AG10803 (cell line): ENCODE measurements at places on chromosomes 1 and 21.

- no peak for DNase-seq
Measured at GRCh38 chr1:158809862-158810261, 21.3 kb upstream of the MNDA start.

DNA sequence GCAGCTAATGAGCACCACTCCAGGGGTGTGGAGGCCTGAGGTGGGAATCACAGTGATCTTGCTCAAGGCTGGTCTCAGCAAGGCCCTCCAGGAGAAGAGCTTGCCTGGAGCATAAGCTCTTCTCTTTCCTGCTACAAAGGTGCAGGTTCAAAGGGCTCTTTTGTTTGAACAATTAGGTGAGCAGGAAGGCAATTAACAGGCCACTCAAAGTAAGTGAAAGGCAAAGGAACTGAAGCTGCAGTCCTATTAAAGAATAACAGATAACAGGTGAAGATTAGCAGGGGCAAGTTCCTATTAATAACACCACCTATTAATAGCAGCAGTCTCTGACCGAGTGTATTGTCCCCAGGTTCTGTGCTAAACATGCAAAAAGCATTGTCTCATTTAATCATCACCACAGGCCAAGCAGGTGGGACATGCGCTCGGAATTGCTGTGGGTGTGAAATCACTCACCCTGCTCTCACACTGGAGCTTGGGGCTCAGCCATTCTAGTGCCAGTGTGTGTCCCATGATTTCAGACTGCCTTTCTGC, 113.8 kb downstream of the RHOU start:
- DNase-seq, result no peak

GRCh38 chr1:37471345-37472231, 2.8 kb upstream of the ZC3H12A start:
- DNase-seq, result peak; percentile 88

GRCh38 chr1:117758444-117759316, 152.8 kb downstream of the TENT5C start:
- peak; percentile 78 for DNase-seq

DNA sequence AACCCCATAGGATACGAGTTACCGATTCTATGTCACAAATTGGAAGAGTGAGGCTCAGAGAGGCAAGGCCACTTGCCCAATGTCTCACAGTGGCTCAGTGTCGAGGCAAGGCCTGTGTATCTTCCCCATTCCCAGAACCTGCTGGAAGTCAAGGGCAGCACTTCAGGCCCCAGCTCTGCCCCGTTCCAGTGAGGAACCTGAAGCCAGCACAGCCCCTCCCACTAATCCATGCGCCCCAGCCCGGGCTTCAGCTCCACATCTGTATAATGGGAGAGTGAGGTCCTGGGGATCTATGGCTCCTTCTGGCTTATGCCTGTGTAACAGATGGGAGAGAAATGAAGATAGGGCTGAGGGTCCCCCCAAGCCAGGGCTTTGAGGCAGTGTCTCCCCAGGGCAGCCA, 56.3 kb downstream of the CASZ1 start:
- no peak for DNase-seq

GRCh38 chr1:30409476-30410152, 313.8 kb downstream of the MATN1 start:
- no peak for DNase-seq

GRCh38 chr1:89165811-89166210, 10.0 kb downstream of the GBP7 start:
- DNase-seq, result no peak

DNA sequence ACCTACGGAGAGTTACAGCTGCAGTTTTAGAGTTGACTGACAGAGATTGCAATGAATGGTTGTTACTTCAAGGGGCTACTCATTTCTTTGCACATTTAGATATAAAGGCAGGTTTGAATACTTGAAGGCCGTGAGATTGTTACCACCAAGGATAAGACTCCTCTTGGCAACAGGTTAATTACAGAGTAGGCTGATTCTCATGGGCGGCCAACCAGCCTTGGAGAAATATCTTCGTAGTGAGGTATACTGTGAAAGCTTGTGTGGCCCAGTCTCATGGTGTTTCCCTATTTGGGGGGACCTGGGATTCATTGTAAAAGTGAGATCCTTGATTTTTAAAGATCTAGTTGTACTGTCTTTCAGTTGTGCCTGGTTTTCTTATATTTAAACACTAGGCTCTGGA, 103.2 kb upstream of the OLFM3 start:
- DNase-seq, result no peak

- DNase-seq, result no peak
Measured at GRCh38 chr1:147807405-147807804, 47.0 kb upstream of the GJA5 start.

DNA sequence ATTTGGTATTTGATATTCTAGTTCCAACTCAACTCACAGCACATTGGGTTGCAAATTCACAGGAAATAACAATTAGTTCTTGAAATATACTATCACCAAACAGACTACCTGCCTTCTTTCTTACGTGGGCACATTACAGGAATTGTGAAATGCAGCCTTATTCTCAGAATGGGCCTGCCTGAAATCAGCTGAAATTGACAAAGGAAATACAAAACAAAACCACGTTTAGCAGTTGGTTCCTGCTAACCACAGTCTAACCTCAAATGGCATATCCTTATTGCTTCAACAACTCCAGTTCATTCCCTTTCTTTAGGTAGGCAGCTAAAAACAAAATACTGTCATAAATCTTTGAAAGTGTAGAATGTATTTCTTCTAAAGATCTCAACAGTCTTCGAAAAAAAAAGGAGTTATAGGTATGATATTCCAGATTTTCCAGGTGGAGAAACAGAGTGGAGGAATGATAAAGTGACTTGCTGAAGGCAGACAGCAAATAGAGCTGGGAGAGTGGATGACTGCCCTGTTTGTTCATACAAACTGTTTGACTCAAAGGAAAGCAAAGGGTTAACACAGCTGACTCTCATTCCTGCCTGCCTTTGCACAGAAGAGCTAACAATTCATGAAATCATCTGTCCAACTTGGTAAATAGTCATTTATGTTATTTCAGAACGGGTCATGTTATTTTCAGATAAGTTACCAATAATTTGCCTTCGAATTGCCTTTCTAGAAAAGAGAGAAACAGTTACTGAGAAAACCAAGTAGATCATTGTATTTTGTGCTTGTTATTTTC, 1.6 kb upstream of the GREM2 start:
- DNase-seq, result peak; percentile 43

GRCh38 chr1:109793089-109793485, 29.4 kb upstream of the EPS8L3 start:
- DNase-seq, result no peak

DNA sequence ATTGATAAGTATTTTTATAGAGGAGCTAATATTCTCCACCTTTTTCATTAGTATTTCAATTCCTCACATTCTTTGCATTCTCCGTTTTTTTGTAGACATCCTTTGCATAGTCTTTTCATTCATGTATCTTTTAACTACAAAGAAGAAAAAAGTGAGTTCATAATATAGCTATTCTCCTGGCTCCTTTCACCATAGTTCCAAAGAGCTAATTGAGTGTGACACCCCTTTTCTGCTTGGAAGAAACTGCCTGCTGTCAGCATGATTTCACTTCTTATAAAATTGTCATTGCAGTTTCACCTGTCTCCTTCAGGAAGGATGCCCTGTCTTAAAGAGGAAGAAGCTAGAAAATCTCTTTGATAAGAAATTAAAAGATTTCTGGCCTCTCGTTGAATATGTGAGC, 991.1 kb downstream of the KCNT2 start:
- no peak for DNase-seq

DNA sequence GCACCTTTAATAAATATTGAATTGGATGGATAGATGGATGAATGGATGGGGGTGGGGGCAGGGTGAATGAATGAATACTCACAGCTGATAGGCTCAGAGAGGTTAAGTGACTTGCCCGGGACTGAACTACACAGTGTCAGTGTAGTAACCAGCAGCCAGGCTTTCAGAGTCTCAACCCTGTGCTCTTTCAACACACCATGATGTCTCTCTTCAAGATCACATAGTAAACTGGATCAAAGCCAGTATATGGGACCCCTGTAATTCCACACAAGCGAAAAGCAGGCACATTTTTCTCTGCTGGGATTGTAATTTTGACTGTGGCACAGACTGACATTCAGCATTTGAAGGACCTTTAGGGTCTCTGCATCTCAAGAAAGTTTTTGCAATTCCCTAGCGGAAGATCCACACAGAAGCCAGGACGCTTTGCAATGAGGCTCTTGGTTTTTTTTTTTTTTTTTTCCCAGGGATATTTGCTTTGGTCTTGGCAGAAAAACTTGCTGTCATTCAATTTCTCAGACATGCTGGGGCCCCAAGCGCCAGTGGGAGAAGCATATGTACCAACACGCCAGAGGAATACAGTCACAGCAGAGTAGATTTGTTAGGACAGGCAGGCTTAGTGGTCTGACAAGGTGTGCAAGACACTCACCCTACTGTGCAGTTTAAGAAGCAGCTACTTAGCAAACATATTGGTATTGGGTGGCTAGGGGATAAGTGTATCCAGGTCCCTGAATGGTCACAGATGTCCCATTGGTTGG, 213.1 kb upstream of the CAMK1G start:
- no peak for DNase-seq

- peak; percentile 85 for DNase-seq
Measured at GRCh38 chr1:170225781-170226530, 80.2 kb downstream of the NTMT2 start.

- DNase-seq, result peak; percentile 73
Measured at GRCh38 chr1:224182866-224183590, at the start of gene DEGS1. TSS of gene DEGS1 (plus strand) at chr1:224183240. CDS start at chr1:224183337, 97 bp downstream.

DNA sequence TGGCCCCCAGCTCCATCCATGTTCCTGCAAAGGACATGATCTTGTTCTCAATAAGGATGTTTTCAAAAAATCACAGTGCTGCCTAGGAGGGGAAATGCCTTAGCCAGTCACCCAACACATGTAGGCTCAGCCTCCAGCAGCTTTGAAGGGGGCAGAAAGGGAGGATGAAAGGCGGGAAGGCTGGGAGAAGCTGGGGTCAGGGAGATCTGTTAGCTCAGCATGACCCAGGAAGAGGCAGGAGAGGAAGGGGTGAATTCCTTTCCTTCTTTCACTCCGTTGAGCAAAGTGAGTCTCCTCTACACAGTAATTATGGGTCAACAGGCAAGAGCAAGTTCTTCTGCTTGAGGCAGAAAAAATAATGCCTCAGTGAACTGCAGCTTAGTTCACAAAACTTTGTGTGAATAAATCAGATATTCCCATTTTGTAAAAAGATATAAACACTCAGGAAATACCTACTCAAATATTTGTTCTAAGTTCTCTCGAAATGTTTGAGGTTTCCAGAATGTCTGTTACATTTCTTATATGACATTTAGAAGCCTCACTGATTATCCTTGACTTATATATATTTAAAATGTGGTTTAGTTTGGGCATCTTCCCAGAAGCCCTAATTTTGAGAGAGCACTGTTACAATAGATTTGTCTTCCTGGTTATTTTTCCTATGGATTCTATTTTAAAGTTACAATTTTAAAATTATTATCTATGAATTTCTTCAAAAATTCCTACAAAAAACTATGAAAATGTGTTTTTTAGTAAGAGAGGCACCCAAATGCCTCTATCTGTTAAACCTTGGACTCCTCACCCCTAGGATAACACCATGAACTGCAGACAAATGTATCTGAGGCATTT, 116.8 kb downstream of the KCNJ6 start:
- DNase-seq, result no peak

- DNase-seq, result no peak
Measured at GRCh38 chr1:220921971-220922635, 42.9 kb downstream of the HLX start.

DNA sequence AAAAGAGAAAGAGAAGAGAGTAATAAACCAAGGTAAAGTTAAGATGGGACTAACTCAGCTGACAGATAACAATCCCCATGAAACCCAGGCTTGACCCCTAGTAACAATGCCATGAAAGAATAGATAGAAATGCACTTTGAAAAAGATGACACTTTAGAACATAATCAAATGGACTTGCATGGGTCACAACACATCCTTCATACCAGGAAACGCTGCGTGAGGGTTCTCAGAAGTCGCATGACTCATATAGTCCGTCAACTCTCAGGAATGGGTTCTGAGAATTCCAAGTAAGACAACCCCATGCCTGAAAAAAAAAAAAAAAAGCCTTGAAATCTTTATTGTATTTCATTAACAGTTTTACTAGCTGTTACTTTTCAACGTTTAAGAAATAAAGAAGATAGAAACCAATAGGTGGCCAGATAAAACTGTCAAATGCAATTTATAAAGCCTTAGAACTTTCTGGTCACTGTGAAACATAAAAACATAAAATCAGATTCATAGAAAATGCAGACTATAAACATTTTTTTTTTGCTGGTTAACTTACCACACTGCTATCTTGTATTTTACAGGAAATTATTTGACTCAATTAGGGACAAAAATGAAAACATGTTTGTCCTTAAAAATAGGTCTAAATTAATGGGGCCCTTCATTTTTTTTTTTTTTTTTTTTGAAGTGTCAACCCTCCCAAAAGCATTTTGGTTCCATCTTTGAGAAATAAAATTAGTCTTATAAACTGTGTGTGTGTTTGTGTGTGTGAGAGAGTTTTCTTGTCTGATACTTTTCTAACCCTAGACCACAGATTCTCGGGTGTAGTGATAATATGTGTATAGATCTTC, 202.1 kb downstream of the NCAM2 start:
- DNase-seq, result peak; percentile 99

DNA sequence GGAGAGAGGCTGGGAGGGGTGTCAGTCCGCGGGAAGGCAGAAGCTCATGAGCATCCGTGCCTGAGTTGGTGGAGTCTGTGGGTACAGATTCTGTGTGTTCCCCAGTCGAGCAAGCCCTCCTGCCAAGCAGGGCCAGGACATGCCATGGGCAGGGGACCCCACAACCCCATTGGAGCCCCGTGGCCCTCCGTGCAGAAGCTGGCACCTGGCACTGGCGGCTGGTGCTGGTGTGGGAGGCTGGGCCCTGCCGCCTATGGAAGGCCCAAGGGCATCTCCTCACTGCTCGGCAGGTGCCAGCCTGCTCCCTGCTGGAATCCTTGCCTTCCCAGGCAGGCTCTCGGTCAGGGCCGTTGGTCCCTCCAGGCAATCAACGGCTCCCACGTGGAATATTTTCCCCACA, 73.7 kb downstream of the UBE2T start:
- no peak for DNase-seq
